ENCODE measurements at places on chromosomes 3 and 15.

- no peak for DNase-seq
These were observed 74.2 kb downstream of the DPPA2 start for GRCh38 chr3:109242187-109242523.

DNA sequence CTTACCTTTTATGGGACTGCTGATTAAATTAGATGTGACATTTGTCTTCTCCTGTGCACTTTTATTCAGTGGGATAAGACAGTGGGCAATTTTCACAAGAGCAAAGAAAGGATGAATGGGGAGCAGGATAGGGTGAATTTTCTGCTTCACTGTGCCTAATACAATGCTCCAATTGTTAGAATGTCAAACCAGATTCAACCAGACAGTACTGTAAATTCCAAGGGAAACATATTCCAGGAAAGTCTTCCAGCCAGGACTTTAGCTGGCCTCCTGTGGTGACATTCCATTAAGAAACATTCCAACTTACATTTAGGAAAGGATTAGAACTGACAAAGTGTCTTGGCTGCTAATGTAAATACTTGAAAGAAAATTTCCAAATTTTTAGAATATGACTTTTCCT lies 100.1 kb upstream of the PROK2 start:
- DNase-seq = no peak

DNA sequence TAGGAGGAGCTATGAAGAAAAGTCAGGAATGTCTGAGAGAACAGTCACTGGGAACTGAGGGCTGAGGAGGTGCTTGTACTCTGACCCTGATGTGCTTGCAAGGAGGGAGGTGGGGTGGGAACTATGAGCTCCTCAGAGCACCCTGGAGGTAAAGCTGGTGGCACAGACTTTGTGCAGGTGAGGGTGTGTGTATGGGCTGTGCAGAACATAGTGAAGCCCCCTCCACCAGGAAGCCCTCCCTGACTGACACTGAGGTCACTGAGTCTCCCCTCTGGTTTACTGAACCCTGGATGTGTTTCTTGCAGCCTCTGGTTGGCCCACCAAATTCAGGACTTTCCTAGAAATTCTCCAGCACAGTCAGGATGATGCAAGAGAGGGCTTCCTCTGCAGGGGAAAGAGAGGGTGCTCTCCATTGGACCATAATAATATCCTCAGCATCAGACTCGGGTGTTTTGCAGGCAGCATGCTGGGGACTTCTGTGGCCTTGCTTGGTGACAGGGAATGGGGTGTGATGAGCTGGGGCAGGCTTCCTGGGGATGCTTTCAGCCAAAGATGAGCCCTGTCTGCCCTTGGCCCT lies 1.5 kb upstream of the ISLR start:
- no peak for DNase-seq

- DNase-seq = peak; percentile 18
These were observed 239.9 kb downstream of the CPNE4 start for GRCh38 chr3:131794766-131795388.

- no peak for DNase-seq
These were observed 94.6 kb upstream of the LMOD3 start for GRCh38 chr3:69216981-69217380.

DNA sequence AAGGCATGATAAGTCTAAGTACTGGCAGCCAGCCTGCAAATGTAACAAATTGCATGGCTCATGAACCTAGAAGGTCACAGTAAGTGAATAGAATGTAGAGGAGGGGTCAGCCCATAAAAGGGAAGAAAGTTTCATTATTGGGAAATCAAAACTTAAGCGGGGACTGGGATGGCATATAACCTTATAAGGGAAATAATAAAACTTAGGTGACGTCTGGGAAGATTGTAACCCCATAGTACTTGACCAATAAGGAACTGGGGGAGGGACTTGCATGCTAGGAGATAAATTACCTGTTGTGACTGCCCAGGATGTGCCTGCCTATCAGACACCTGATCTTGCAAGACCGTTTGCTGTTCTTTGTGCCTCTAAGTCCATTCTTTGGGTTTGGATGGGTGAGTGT lies 28.1 kb upstream of the MCTP2 start:
- DNase-seq = no peak

DNA sequence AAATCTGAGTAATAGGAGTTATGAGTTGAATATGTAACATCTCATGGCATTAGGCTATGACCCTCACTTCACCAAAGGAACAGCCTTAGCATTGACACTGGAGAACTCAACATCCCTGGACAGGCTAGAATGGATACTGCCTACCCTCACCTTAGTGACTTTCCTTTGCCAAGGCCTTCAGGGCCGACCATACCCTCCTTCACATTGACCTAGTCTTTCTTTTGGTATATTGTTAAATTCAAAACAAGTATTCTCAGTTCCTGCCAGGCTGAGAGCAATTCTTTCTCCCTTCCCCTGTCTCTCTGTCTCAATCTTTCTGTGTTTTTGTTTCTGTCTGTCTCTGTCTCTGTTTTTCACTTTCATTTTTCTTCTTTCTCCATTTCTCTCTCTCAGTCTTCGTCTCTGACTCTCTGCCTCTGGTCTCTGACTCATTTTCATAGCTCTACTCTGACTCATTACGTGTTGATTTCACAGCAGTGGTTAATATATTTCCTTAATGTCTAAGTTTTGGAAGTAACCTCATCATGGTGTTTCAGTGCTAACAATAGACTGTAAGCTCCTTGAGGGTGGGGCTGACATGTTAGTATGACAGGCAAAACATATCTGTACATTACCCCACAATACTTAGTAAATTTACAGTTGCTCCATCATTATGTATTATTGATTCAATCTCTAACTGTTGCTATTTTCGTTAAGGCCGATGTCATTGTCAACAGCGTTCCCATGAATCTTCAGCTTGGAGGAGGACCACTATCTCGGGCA lies 32.5 kb downstream of the PARP15 start:
- DNase-seq = no peak

DNA sequence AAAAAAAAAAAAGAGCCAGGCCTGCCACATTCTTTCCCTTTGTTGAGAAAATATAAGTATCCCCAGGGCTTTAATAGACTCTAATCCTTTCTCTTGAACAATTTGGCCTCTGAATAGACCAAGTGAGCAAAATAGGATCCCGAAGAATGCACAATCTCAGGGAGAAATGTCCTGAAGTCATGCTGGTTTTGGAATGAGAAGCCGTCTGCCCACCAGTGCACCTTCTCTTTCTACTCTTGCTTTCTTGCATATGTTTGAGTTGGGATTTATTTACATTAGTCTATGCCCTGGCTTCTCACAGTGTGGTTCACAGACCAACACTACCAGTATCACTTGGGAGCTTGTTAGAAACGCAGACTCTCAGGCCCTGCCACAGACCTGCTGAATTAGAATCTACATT lies 153.0 kb downstream of the ZNF621 start:
- DNase-seq = no peak

GRCh38 chr3:172106989-172107388 lies 67.6 kb downstream of the FNDC3B start:
- no peak for DNase-seq

- no peak for DNase-seq
These were observed 150.3 kb upstream of the STRIT1 start for GRCh38 chr3:155443815-155444214.

- no peak for DNase-seq
These were observed 528 bp upstream of the NIT2 start for GRCh38 chr3:100333970-100334487.

DNA sequence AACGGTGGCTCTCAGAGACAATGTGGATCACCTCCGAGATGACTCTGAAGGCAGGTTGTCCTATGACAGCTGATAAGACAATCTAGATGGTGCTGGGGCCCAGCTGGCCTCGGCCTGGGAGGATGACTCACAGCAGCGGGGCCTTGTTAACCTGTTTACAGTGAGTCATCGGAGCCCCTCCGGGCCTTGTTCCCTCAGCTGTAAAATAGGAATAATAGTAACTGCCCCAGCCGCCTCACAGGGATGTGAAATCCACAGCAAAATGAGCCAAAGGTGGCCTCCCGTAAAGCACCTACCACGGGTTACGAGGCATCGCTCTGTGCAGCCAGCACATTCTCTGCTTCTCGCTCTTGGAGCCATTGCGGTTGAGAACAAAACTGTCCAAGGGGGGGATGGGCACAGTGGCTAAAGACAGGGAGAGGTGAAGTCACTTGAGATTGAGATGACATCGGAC lies 88.6 kb upstream of the RASGRF1 start:
- no peak for DNase-seq

DNA sequence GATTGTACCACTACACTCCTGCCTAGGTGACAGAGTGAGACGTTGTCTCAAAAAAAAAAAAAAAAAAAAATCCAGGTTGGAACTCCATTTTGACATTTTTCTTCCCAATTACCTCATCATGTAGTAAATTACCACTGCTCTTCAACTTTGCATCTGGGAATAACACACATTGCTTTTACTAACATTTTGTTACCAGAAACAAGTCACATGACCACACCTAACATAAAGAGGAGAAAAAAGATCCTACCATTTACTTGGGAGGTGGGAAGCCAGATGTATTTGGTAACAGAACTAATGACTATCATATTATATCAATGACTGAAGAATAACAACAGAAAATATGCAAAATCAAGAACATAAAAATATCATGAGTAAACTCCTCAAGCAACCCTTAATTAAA lies 49.6 kb downstream of the ULK4 start:
- no peak for DNase-seq

DNA sequence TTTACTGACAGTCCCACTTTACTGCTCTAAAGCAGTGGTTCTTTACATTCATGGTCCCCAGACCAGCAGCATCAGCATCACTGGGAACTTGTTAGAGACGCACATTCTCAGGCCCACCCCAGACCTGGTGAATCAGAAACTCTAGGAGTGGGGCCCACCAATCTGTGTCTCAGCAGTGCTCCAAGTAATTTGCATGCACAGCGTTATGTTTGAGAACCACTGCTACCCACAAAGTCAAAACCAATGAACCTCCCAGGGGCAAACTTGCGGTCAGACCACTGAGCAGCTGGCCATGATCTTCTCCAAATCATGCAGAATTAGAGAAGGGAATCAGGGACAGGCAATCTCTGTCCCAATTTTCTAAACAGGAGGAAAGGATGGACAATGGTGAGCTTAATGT lies 58.5 kb downstream of the ST8SIA2 start:
- no peak for DNase-seq

DNA sequence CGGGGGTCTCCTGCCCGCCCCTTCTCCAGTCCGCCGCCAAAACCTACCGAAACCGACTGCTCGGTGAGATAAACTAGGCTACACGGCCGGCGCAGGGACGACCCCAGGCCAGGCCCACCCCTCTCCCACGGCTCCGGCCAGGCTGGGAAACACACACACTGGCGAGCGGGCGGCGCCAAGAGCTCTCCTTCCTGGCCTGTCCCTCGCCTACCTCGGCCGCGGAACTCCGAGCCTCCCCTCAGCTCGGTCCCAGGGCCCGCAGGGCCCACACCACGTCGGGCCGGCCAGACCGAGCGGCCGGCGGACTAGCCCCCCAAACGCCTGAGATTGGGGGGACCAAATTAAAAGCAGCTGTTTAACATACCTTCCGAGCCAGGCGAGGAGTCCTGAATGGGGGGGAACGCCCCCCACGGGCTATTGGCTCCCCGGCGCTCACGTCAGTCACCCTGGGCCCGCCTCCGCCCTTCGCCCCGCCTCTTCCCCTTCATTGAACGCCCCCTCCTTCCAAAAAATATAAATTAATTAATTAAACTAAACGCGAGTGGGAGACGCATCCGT lies 4.0 kb upstream of the SIN3A start:
- no peak for DNase-seq

- DNase-seq = no peak
These were observed 24.2 kb upstream of the ZPLD1 start for GRCh38 chr3:102410616-102411015.

GRCh38 chr3:40324621-40325020 lies 15.1 kb downstream of the EIF1B start:
- DNase-seq = no peak

DNA sequence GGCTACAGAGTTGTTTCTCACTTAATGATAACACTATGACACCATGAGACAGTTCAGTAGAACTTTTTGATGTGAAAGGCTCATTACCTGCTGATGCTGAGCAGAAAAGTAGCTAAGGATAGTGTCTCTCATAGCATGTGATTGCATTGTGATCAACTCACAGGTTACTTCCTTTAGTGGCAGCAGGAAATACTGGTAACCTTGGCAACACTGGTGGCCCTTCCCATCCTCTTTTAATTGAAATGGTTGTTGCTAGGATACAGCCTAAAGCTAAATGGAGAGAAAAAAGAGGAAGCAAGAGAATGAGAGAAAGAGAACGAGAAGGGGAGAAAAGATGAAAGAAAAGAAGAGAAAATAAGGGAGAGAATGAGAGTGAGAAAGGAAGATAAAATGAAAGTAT lies 204.7 kb upstream of the GAP43 start:
- no peak for DNase-seq

- DNase-seq = no peak
These were observed 610.7 kb upstream of the GRM7 start for GRCh38 chr3:6250167-6250566.

DNA sequence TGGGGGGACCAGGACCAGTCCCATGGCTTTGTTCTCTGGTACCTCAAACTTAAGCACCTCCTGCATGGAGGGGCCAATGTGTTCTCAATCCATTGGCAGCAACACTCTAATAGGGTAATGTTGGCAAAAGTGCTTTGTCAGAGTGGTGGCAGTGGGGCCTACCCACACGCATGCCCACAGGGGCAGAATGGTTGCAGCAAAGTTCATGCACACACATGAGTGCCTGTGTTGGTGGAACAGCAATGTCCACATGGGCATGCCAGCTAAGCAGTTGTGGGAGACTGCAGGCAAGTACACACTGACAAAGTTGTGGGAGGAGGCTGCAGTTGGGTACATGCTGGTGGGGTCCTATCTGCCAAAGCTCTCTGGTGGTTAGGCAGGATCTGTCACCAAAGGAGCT lies 645.2 kb downstream of the ZNF385D start:
- no peak for DNase-seq

GRCh38 chr3:4809922-4810321 lies 169.3 kb upstream of the BHLHE40 start:
- no peak for DNase-seq

GRCh38 chr3:172516318-172517214 lies 6.7 kb downstream of the TNFSF10 start:
- DNase-seq = peak; percentile 98

DNA sequence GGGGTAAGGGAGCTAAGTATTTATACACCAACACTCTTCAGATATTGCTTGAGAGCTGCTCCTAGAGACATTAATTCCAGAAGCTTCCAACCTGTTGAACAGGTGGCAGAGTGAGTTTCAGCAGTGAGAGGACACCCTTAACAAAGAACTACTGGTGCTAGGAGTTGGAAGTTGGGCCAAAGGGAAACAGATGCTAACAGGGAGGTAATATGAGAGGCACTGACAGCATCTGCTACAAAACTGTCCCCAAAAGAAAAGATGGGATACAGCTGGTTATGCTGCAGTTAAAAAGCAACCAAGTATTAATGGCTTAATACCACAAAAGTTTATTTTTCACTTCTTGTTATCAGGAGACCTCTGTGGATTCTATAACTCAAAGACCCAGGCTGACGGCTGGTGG lies 104.5 kb upstream of the SATB1 start:
- no peak for DNase-seq

DNA sequence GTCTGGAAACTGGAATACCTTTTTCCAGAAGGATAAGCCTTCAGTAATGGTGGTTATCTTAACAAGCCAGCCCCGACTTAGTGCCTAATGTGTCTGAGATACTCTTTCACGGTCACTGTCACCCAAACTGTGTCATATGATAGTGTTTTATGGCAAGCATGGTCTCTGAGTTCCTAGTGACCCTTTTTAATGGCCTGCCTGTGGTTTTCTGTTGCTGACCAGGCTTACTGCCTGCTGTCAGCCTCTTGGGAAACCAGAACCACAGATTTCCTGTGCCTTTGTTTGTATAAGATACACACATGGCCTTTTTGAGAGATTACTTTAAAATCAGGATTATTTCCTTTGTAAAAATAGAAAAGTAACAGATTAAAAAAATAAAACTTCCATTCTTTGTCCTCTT lies 22.4 kb downstream of the HPS3 start:
- DNase-seq = no peak

All from LNCaP clone FGC (cell line).